ENCODE measurements at places on chromosomes 11 and 22.

DNA sequence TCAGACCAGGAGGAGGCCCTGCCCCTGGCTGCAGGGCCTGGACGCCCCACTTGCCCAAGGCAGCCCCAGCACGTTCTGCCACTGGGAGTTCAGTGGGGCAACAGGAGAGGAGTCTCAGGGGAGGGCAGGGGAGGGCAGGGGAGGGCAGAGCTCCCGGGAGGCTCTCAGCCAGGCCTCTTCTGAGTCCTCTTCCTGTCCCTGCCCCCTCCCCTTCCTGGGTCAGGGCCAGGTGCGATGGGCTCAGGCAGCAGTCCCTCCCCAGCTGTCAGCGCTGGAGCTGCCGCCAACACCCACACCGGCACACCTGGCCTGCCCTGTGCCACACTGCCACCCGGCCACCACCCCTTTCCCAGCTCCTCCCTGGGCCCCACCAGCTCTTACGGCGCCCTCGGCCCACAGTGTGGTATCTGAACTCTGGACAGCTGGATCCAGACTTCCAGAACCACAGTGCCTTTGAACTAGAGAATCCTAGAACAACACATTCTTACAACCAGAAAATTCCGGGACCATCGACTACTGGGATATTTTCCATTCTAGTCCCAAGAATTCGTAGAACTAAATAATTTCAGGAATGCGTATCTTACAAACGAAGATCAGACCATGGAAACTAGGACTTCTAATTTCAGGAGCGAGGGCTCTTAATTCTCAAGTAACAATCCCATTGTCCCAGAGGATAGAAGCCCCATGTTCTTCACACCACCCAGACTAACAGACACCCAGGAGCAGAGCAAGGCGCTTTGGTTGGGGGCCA is 21.8 kb downstream of the RPL3 start:
- no peak for DNase-seq

- no peak for DNase-seq
Measured at GRCh38 chr11:98047647-98048046, 973.1 kb upstream of the CNTN5 start.

- DNase-seq, result no peak
Measured at GRCh38 chr11:122398167-122398566, 257.4 kb upstream of the UBASH3B start.

GRCh38 chr11:70124321-70125000 is 46.3 kb downstream of the ANO1 start:
- DNase-seq, result no peak

DNA sequence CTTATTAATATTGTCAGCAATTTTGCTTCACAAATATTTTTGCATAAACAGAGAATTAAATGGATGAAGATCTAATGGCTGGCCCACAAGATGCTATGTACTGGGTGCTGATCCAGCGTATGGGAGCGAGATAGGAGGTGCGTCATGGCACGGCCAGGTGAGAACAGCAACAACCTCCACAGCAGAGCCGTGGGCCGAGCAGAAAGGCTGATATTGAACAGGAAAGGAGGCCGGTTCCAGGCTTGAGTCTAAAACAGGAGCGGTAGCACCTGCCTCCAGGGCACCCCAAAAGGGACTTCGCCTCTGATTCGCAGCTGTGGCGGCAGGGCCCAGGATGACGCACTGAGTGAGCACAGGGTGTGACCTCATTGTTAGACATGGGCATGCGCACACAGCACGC is 1502.1 kb downstream of the TBC1D22A start:
- DNase-seq, result no peak

DNA sequence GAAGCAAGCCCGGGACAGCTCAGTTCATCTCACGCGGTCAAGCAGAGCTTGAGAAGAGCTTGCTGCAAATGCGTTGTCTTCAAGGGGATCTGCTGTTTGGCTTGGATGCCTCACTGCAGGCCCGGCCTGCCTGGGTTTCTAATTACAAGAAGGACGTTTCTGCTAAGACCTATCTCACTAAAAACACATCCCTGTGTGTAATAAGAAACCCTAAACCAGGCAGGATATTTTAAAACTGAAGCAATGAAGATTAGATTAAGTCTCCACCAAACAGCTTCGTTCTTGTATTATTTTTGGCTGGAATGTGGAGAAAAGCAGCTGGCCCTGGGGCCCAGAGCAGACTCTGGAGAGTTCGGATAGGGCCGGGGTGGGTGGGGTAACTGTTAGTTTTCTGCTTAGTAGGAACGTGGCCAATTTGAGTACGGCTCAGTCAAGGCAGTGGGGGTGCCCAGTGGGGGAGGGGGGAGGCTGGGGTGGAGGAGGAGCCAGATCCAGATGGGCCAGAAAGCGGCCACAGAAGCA is 6.0 kb downstream of the PKNOX2 start:
- DNase-seq, result no peak

DNA sequence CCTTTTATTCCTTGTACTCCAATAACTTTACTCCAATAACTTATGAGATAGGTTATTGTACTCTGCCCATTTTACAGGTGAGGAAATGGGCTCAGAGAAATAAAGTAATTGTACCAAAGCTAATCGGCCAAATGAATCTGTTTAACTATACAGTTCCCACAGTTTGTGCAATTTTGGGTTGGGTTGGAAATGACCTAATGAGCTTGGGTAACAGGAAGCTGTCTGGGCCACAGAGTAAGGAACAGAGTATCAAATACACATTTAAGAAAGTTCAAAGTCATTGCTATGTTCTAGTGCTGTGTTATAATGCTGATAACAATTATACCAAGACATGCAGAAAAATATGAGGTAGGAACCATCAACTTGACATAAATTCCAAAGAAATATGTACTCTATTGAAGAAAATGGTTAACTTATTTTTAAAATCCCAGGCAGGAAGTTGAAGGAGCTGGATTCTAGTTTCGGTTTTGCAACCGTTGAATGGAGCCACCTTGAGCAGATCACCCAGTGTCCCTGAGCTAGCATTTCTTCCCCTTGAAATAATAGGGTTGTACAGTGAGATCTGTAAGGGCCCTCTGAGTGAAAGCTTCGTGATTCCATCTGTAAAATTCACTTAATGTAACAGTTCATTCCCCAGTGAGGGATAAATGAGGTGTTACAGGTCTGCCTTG is 360.9 kb upstream of the NARS2 start:
- no peak for DNase-seq

DNA sequence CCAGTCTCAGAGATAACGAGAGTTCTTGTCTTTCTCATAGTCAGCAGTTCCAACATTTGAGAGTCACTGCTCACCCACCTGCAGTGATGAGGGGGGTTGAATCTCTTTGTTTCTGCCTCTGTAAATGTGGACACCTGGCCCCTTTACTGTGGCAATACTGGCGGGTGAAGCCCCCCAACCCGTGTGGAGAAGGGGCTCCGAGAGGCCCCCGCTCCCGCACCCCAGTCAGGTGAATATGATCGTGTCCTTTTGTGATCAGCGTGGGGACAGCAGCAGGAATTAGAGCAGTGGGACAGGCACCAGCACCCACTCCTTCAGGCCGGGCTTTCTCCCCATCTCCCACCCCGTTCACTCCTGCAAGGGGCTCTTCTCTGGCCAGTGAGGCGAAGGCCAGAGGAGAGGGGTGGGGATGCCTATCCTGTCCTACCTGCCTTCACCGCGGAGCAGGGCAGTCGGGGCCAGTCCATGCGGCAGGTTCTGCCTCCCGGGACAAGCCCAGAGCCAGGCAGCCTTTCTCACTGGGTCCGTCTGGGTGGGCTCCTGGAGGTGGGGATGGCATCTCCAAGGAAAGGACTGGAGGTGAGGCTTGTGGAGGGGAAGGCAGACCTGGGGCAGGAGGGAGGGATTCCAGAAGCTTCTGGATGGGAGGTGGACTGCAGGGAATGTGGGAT is 12.7 kb upstream of the CELSR1 start:
- no peak for DNase-seq

- no peak for DNase-seq
Measured at GRCh38 chr11:79390923-79391322, 49.9 kb downstream of the TENM4 start.

GRCh38 chr11:120801801-120802689 is 221.9 kb upstream of the TBCEL start:
- peak; percentile 7 for DNase-seq

- DNase-seq, result peak; percentile 65
Measured at GRCh38 chr22:22201185-22201929, 43.2 kb upstream of the VPREB1 start.

GRCh38 chr11:61754534-61755482 is 2.4 kb downstream of the MYRF start:
- DNase-seq, result no peak

- no peak for DNase-seq
Measured at GRCh38 chr11:8065031-8065430, 16.0 kb upstream of the TUB start.

DNA sequence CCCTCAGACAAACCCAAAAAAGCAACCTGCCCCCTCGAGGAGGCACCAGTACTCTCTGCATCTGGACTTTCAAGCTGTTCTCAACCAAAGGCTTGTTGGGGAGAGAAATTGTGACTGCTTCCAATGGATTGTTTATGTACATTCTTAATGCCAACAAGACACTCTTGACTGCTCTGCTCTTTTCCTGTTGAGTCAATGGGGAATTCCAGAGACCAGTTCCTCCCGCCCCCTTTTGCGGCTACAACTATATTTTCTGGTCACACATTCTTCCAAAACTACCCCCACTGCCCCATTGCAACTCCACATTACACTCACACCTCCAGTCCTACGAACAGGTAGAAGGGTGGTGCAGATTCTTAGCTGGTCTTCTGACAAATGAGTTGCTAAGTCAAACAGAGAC is 187.0 kb downstream of the DSCAML1 start:
- DNase-seq, result no peak

DNA sequence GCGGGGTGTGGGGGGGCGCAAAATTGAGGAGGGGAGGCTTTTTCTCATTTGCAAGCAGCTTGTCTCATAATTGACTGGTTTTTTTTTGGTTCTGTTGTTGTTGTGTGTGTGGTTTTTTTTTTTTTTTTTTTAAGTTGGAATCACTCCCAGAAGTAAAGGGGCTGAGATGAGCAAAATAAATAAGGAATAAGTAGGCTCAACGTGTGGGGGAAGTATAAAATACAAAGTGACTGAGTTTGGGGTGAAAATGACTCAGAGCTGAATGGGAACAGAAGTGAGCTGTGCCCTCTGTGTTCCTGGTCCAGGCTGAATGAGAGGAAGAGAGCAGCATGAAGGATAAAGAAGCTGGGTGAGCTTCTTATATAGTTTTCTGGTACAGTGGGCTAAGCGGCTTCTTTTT is 90.0 kb downstream of the GRIK4 start:
- no peak for DNase-seq

DNA sequence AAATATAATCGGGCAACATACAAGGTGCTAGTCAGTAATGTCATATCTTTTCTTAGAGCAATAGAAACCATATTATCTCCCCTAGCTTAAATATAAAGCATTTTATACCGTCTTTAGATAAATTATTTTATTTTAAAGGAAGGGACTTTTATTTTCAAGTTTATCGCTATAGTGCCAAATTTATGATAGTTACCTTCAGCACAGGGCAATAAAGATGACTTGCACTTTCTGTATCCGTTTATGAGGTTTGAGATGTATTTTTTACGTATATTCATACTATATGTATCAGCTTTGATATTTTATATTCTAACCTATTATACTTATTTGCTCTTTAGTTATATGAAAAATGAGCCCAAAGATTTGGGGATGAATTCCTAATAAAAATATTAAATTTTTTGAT is 61.6 kb upstream of the CARD18 start:
- DNase-seq, result no peak

- DNase-seq, result no peak
Measured at GRCh38 chr11:126456783-126457542, 101.5 kb downstream of the ST3GAL4 start.

GRCh38 chr11:60950024-60950423 is 2.0 kb downstream of the SLC15A3 start:
- no peak for DNase-seq

DNA sequence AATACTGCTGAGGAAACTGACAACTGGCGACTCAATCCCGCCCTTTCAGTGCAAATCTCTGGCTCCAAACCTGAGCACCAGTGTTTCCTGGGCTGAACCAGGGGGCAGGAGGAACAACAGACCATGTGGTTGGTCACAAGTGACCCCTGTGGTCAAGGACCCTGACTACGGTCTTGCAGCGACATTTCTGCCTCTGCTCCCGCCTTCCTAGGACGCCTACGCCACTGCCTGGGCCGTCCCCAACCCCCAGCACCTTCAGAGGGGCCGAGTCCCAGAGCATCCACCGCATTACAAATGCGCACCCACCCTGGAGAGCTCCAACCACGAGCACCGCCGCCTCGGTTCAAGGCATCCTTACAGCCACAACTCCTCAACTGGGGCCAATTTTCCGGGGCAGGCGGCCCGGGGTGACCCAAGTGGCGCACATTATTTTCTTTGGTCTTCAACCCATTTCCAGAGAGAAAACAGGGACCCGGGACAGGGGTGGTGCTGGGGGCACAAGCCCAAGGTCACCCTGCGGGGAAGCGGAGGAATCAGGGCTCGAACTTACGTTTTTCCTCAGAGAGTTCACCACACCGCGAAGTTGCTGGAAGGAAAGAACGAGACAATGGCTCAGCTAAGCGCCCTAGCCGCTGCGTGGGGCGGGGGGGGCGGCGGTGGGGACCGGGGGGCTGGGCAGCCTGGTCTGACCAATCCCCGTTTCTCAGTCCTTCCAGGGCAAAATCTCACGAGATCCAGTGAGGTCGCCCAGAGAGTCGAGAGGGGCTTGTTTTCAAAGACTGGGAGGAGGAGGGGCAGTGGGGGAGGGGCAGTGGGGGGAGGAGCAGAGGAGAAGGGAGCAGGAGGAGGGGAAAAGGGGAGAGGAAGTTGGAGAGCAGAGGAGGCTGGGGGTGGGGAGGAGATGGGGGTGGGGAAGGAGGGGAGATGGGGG is 1.8 kb downstream of the PRAME start:
- no peak for DNase-seq

GRCh38 chr11:126336138-126336541 is 19.3 kb upstream of the ST3GAL4 start:
- no peak for DNase-seq

DNA sequence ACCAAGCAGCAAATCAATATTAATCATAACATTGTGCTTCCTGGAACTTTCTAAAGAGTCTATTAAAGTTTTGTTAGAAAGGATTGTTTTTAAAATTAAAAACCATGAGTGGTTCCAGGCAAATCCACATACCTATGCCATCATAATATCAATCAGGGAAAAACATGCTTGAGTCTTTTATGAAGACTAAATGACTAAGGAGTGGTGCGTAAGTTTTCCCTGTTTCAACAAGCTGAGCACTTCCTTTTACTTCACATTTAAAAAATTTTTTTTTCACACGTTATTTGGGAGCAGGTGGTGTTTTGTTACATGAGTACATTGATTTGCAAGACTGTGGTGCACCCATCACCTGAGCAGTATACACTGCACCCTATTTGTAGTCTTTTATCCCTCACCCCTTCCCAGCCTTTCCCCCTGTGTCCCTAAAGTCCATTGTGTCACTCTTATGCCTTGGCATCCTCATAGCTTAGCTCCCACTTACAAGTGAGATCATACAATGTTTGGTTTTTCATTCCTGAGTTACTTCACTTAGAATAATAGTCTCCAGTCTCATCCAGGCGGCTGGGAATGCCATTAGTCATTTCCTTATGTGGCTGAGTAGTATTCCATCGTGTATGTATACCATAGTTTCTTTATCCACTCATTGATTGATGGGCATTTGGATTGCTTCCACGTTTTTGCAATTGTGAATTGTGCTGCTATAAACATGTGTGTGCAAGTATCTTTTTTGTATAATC is 1190.3 kb upstream of the RAG2 start:
- DNase-seq, result no peak

GRCh38 chr11:57131080-57131790 is 50.5 kb upstream of the LRRC55 start:
- no peak for DNase-seq

Measured in CD4-positive, alpha-beta T cell treated with Interleukin-1 beta for 1 hour (primary cell).